ENCODE measurements at places on chromosomes 4 and X. TPM values are rescaled to one million over a fixed set of nuclear protein-coding genes. Genes with fewer than 3 reads are reported as not detected.

PFKFB1 gene
- 0.51 TPM for polyA plus RNA-seq

ENOPH1 gene
- 159 TPM for polyA plus RNA-seq

MAOA gene
- 1.3 TPM for polyA plus RNA-seq

RIBC1 gene
- 2.2 TPM for polyA plus RNA-seq

TCP11X2 gene
- 0.12 TPM for polyA plus RNA-seq

Data from neural cell (in vitro differentiated cells).